ENCODE measurements at places on chromosomes 3 and 15.

- DNase-seq, result no peak
Measured at GRCh38 chr15:72034859-72035650, 82.9 kb downstream of the MYO9A start.

DNA sequence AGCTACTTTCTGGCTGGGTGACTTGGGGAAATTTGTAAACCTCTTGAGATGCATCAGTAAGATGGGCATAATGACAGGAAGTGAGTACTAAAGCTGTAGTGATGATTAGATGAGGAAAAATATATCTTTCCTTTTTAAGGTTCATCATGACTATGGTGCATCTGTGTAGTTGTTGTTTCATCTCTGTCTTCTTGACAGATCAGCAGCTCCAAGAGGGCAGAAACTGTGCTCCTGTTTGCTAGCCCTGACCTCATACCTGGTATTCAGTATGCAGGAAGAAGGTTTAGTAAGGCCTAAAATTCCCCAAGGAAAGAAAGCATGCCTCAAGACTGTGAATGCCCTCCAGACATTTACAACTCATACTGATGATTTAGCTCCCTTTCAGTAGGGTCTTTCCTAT, 82.5 kb upstream of the PSMD6 start:
- DNase-seq, result no peak

- DNase-seq, result no peak
Measured at GRCh38 chr3:188294113-188294512, 140.2 kb downstream of the LPP start.

GRCh38 chr15:66004618-66005262, 135.4 kb downstream of the RAB11A start:
- DNase-seq, result no peak

DNA sequence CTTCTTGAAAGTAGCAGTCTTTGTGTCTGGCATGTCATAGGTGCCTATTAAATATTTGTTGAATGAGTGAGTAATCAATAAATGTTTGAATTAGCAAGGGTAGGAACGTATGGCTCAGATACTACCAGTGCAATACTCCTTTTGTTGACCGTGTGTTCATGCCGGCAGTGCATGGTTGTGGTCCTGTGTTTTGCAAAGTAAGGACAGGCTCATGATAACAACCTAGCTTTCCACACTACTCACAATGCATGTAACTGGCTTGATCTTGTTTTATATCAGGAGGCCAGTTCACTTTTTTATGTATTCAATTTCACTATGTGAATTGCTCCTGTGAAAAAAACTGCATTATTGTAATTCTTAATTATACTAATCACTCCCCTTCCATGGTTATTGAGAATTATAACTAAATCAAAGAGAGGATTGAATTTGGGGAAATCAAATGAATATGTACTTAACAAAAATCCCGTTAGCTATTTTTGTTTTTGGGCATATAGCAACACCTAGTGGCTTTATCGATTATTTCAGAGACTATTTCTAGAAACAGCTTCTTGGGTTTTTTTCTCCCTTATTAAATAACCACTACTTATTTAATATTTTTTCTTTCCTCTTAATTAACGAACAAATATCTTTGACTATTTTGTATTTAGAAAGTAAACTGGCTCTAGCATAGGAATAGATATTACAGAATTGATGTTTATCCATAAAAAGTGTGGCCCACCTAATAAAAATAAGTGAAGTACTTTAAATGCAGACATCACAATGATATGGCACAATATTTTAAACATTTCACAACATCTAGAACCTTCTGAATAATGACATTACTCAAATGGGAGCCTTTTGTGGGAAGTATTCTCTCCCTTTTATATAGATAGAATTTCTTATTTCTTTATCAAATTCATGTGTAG, 218.5 kb downstream of the BBX start:
- no peak for DNase-seq

DNA sequence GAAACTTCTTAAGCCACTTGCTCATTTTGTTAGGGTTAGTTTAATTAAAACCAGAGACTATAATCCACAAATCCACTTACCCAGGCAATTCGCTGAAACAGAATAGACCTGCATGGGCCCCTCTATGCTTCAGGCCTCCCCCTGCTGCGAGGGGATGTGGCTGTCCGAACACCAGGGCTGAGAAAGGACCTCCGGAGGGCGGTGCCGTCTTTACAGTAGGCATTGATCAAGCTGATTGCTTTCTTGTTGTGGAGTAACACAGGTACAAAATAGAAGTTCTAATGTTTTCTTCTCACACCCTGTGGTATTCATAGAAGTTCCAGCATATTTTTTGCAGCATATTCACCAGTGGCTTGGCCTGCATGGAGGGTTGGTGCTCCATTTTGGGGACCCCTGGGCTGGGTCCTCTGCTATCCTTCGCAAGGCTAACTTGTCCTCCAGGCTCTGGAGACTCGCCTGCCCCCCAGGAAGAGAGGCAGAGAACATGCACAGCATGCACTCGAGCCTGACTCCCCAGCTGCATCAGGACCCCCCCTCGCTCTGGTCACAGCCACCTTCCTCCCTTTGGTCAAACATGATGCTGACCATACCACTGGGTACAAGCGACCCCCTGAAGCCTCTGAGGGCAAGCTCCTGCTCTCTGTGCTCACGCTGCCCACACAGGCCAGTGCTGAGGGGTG, 55.3 kb downstream of the TPRA1 start:
- no peak for DNase-seq

- no peak for DNase-seq
Measured at GRCh38 chr3:41075975-41076374, 123.3 kb upstream of the CTNNB1 start.

- no peak for DNase-seq
Measured at GRCh38 chr3:56775838-56776555, 25.8 kb downstream of the ARHGEF3 start.

All from stimulated activated CD4-positive, alpha-beta T cell treated with anti-CD3 and anti-CD28 coated beads, Interleukin-2, amount 100 ng/mL, for 24 hours (primary cell).